ENCODE measurements at places on chromosomes 3 and 15. TPM values are rescaled to one million over a fixed set of nuclear protein-coding genes. Genes with fewer than 3 reads are reported as not detected.

The FRG2C gene
- not detected for total RNA-seq

The CCR3 gene
- not detected for total RNA-seq

The MST1 gene
- 8.4 TPM for total RNA-seq

The DNAJB11 gene
- total RNA-seq, result 53.9 TPM

The TUSC7 gene
- total RNA-seq, result not detected

The OIP5 gene
- total RNA-seq, result 23.0 TPM

The OR5K2 gene
- total RNA-seq, result not detected
